Stimulated activated CD4-positive, alpha-beta T cell treated with anti-CD3 and anti-CD28 coated beads, Interleukin-1b, Interleukin-23, amount 100 ng/mL, for 1 hour (primary cell): ENCODE measurements at places on chromosomes 5 and 9.

DNA sequence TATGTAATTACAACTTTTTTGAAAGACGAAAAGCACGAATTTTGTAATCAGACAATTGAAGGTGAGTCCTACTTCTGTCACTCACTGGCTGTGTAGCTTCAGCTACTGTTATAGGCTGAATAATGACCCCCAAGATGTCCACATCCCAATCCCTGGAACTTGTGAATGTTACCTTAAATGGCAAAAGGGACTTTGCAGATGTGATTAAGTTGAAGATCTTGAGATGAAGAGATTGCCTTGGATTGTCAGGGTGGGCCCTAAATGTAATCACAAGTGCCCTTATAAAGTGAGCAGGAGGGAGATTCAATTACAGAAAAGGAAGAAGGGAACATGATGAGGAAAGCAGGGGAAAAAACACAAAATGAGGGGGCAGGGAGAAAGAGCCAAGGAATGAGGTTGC lies 326.2 kb upstream of the MSX2 start:
- no peak for DNase-seq

- peak; percentile 8 for DNase-seq
Observed at GRCh38 chr5:157390551-157391297, 69.3 kb upstream of the NIPAL4 start.

DNA sequence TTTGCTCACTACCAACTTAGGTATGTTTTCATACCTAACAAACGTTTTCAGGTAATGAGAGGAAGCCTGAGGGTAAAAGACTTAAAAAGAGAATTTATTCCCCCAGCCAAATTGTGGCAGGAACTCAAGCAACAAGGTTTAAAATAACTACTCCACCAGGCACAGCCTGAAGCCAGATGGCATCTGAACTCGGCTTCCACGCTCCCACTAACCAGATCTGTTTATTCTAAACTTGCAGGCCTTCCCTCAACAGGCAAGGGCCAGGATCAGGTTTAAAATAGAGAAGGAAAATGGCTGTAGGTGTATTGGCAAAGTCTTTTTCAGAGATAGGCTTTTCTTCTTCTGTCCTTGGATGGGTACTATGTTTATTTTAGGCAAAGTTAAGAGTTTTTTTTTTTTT lies 89.4 kb downstream of the OTULIN start:
- no peak for DNase-seq

DNA sequence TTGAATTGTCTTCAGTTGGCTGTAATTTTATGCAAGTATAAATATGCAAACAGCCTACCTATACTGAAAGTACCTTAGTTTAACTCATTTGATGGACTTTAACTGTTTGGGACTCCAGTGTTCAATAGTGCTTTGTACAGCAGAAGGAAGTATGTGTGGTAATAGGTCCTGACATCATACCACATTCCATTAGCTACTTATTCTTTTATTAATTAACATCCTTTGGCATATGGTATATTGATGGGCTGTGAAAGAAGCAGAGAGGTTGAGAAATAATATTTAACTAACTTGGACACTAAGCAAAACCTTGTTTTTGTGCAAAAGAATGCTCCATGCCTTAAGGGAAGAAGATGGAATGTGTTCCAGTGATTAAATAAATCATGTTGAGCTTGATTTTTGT lies 97.6 kb upstream of the SEMA6A start:
- DNase-seq: no peak

DNA sequence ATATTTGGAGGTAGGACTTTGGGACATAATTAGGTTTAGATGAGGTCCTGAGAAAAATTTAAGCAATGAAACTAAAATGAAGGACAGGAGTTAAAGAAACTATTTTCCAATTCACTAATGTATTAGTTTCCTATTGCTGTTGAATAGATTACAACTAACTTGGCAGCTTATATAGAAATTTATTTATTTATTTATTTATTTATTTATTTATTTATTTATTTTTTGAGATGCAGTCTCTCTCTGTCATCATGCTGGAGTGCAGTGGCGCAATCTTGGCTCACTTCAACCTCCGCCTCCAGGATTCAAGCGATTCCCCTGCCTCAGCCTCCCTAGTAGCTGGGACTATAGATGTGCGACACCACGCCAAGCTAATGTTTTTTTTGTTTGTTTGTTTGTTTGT lies 182.4 kb upstream of the ADCY2 start:
- no peak for DNase-seq

DNA sequence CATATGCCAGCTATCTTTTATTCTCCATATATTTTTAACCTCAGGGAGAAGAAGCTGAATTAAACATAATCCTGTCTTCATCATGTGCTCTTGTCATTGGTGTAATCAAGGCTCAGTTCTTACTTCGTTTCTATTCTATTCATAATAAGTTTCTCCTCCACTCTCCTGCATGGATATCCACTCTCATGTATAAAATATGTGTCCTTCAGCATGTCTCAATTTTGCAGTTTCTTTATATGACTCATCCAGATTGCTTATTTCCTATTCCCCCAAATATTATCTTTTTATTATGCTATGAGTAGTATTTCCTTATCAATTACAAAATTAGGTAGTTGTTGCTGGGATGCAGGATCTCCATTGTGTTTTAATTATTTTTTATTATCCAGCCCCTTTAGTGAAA lies 643.7 kb upstream of the ACO1 start:
- no peak for DNase-seq

GRCh38 chr9:6788162-6789016 lies 30.6 kb downstream of the KDM4C start:
- DNase-seq: no peak

GRCh38 chr5:180208038-180208434 lies 975 bp downstream of the RASGEF1C start:
- no peak for DNase-seq

- no peak for DNase-seq
Observed at GRCh38 chr9:102867488-102867887, 127.6 kb upstream of the CYLC2 start.

GRCh38 chr5:78888580-78889368 lies 96.3 kb downstream of the ARSB start:
- no peak for DNase-seq

DNA sequence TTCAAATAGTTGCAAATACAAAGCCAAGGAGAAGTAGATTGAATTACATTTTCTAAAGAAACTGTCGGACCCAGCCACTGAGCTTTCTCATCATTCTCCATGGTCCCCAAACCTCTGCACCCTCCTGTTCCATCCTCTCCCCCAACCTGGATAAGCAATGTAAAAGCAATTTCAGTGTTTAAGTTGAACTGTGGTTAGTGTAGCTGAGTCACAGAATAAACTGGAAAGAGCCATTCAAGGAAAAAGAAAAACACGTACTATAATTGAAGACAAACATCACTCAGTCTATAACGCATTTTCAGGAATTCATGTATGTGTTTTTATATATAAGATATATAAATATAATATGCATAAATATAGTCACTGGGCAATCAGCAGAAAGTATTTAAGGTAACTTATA lies 54.1 kb upstream of the TMEM161B start:
- DNase-seq: no peak

DNA sequence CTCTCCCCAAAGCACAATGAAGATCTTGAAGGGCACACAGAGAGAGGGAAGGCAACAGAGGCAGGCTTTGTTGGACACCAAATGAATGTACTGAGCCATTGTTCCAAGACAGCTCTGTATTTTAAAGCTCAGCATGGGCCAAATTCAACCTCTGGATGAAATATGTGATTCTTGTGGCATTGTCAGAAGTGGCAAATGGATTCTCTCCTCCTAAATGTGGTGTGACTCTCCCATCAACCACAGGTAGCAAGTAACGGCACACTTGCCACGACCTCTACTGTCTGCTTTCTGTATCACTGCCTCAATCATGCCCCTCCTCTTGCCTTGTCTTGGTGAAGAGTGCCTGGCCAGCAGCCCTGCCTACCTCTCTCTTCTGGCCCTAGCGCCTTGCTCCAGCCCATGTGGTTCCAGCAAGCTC lies 6.1 kb upstream of the MOB3B start:
- DNase-seq: no peak

DNA sequence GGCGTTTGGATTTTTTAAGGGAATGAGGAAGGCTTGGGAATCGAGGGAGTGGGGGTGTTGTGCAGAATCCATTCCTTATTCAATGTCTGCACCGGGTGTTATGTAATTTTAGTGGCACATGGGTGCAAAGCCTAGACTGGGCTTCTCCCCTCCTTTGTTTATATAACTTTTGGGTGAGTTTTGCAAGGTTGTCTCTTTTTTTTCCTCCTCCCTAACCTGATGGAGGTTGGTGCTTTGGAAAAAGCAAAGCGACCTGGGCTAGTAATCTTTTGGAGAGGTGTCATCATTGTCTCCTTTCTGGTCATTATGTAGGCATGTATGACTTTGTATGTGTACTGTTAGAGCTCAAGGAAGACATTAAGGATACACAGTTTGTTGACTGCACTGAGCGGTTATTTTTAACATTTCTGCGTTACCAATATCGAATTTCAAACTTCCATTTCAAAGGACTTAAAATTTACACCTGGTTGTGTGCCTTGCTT lies 3.1 kb downstream of the SMARCA2 start:
- DNase-seq: no peak

GRCh38 chr9:112712678-112713077 lies 5.2 kb downstream of the INIP start:
- DNase-seq: no peak

DNA sequence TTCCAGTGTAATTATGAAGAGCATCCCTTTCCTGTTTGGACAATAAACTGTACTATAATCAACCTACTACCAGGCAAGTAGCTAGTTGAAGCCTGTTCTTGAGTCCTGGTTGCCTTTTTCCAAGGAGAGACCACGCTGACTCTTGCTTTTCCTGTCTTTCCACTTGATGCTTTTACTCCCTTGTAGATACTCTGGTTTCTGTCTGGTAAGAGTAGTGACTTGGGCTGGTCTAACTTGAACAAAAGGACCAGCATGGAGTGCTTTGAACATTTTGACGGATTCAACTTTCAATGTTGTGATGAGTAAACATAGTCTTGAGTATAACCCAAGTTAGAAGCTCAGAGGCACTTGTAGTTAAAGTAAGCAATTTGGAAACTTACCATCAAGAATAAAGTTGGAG lies 464.3 kb downstream of the GADD45G start:
- DNase-seq: no peak

DNA sequence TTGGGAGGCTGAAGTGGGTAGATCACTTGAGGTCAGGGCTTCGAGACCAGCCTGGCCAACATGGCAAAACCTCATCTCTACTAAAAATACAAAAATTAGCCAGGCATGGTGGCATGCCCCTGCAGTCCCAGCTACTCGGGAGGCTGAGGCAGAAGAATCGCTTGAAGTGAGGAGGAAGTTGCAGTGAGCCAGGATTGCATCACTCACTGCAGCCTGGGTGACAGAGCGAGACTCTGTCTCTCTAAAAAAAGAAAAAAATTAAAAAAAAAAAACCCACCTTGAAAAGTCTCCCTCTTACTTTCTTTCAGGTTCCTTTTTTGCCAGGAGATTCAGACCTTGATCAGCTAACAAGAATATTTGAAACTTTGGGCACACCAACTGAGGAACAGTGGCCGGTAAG lies 34.2 kb downstream of the CDK7 start:
- DNase-seq: no peak

DNA sequence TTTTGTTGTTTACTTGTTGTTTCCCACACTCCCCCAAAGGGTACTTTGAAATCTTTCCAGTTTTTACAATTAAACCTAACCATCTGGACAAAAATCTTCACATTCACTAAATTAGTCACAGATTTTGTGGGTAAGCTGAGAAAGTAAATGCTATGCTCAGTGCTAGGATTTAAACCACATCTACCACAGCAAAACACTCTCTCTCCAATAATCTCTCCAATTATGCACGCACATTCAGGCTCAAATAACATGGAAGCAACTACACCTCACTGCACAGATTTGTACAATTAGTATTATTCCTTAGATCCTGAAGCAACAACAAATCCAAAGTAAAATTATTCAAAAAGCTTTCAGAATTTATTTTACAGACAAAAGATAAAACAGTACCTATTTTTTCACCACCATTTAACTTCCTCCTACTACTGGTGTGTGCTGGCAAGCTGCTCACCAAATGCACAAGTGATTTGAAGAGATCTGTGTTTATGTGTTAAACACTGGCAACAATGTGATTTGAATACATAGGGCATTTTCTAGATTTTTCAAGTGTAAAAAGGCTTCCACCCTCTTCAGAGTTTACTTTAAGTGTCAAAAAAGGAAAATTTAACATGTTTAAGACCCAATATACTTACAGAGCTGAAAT lies 16.6 kb downstream of the ZNF608 start:
- DNase-seq: no peak

GRCh38 chr5:30765227-30765626 lies 428.3 kb upstream of the CDH6 start:
- no peak for DNase-seq

DNA sequence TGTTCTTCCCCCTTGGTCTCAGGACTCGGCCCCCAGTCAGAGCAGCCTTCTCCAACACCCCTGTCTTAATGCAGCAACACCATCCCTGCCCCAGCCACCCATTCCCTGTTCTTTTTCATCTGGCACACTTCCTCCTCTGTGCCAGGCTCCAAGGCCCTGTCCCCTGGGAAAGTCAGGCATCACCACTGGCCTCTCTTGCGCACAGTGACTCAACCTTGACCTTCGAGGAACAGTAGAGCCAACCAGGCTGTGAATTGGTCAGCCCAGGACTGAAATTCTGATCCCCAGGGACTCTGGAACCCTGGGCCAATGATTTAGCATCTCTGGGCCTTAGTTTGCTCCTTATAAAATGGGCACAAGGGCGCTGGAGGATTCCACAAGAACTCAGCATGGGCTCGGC lies 10.5 kb upstream of the RALGDS start:
- DNase-seq: no peak

DNA sequence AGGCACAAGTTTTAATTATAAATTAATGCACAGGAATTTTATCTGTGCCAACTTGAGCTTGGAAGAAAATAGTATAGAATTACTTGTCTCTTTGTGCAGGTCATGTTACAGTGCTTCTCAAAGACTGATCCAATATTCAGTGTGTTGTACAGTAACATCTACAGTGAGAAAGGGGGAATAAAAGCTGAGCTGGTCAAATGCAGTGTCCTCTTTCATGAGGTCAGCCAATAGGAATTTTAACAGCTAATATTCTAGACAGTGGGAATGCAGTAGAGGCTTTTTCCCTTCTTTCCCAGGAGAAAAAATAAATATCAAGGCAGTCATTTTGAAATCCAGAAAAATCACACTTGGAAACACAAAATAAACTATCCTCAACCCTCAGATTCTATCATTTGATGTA lies 95.7 kb upstream of the ITGA1 start:
- DNase-seq: no peak

GRCh38 chr5:32471784-32472183 lies 27.2 kb upstream of the ZFR start:
- no peak for DNase-seq

DNA sequence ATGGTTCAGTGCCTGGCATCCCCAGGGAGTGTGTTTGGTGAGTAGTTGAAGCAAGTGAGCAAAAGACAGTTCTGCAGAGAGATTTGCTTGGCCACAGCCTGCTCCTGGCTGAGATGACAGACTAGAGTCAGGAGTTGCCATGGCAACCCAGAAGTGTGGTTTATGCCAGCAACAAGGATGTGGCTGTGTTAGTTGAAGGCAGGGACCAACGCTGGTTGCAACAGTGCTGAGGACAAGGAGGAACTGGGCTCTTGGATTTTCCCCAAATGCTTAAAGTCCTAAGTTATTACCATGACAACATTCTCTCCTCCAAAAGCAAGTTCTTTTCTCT lies 2.7 kb downstream of the NXNL2 start:
- DNase-seq: no peak

GRCh38 chr5:139772927-139773690 lies 22.5 kb upstream of the PSD2 start:
- DNase-seq: no peak

GRCh38 chr5:116495786-116496357 lies 78.8 kb downstream of the SEMA6A start:
- DNase-seq: no peak
